ENCODE measurements at places on chromosomes 11 and 22.

DNA sequence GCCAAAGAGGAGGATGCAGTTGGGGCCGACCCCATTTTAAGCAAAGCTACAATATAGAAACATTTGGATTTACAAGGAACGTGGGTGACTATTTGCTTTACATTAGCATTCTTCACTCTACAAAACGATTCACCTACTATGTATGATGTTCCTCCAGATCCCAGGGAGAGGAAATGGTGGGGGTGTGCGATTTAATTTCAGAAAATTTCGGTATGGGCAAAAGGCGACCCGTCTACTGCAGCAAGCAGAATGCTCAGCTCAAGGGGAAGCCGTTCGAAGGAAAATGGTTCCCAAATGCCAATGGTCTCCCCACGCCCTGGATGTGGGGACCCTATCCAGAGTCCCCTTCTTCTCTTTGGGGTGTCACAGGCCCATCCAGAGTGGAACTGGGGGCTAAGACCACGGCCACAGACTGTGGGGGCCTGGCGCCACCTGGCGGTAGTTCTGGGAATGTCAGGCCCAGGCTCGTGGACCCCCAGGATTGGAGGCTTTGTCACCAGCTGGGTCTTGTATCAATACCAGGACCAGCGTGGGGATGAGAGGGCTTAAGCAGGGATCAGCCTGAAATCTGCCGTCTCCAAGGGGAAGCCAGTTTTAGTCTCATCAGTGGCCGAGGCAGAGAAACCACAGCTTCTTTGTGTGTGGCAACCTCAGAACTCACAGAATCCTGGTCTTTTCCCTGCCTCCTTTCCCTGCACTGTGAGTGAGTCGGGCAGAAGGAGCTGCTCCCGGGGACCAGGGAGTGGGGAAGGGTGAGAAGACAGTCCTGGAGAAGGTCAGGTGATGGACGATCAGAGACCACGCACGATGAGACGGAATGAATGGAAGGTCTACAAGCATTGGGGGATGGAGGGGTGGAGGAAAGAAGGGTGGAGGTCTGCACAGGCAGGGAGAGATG lies 8.4 kb downstream of the LRRC10B start:
- DNase-seq, result peak; percentile 84

DNA sequence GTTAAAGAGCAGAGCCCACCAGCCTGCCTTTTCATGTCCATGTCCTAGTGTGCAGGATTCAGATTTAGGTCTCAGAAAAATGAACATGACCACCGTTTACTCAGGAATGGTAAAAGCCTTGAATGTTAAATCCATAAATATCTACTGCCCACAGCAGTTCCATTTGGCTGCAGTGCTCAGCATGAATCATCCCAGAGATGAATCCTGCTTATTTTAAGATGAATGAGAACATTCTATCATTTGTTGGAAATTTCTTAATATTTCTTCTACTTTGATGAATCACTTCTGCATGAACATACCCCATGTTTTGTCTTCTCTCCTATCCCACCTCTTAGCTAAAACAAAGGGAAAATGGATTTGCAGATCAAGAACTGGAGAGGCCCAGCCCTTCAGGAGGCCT lies 47.5 kb upstream of the AQP11 start:
- peak; percentile 50 for DNase-seq

DNA sequence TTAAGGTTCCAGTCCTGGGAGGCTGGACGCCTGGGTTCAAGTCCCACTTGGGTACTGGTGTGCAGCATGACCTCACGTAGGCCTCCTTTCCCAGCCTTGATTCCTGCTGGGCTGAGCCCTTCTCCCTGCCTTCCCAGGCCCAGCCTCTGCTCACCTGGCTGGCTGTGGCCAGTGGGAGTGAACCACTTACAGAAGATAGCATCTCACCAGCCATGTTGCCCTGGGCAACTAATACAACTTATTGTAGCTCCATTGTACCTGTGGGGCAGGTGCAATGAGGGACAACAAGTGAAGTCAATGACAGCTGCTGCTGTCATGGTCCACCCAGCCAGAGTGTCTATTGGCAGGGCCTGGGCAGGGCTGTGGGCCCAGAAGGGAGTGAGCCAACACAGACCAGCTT lies 48.4 kb upstream of the MPEG1 start:
- no peak for DNase-seq

DNA sequence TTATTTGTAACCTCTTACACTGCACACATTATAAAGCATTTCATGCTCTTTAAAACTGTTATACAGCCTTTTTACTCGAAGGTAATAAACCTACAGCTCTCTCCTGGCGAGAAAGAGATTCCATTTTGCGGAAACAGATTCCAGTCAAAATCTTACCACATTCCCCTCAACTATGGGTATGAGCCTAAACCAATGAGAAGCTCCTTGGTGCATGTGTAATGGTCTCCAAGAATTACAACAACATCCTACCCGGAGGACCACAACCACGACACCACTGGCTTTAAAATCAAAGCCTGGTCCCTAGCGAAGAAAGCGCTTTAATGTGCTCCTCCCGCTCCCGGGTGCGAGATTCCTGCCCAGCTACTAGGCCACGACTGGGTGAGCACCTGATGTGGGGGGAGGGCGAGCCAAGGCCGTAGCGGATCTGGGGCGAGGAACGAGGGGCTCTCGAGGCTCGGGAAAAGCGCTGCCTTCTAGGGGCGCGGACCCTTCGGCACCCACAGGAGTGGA lies 821 bp downstream of the CELF1 start:
- peak; percentile 55 for DNase-seq

DNA sequence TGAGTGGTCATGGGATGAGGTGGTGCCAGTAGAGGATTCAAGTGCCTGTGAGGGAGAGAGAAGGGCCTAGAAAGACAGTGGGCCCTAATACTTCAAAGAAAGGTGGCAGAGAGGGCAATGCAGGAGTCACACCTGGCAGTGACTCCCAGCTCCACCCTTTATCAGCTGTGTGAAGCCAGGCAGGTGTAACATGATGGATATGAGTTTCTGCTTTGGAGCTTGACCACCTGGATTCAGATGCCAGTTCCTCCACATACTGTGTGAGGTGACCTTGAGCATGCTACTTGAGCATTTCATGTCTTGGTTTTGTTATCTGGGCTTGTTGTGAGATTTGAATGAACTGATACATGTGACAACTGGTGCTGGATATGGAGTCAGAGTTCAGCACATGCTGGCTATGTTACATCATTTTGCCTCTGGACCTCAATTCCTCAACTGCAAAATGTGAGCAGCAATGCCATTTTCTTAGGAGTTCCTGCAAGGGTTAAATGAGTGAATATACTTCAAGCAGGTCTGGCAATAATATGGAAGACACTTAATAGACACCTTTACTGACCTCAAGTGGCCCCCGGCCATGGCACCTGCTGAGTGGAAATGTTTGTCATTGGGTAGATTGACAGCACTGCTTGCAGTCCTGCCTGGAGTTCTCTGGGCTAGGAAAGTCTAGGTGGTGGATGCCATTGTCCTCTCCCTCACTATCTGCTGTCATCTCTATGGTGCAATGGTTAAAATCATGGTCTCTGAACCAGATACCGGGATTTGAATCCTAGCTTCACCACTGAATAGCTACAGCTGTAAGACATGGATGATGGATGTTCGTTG lies 83.3 kb downstream of the MICAL2 start:
- no peak for DNase-seq
